Stimulated activated CD4-positive, alpha-beta T cell treated with anti-CD3 and anti-CD28 coated beads, Interleukin-1b, Interleukin-23, amount 100 ng/mL, for 4 hours (primary cell): ENCODE measurements at places on chromosomes 1 and 21.

DNA sequence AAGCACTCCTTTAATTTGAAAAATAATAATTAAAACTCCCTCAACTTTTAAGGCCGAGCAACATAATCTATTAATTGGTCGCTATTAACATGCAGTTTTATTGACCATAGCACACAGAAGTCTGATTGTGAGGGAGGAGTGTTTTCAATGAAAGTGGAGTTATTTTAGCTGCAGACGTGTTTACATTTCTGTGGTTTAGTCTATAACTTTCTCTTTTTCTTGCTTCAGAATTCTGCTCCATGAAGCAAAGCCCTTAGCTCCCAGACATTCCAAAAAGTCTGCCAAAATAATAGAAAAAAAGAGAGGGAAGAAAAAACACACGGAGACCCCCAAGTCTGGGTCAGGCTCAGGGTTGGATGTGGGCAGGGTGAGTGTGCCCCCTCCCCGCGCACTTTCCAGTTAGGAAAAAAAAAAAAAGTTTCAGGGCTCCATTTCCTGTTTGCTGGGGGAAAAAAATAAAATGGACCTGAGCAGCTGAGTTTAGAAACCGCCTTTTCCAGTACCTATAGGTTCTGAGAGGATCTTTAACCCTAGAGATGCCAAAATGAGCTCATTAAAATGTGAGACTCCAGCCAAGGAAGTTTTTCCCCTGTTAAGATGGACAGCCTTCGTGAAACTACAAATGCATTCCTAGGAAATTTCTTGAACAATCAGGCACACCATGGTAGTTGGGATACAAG, 143.7 kb upstream of the ETS2 start:
- no peak for DNase-seq

GRCh38 chr1:59046730-59047157, 250.2 kb upstream of the FGGY start:
- DNase-seq, result peak; percentile 16

- DNase-seq, result no peak
Observed at GRCh38 chr1:216961516-216961915, 238.3 kb upstream of the ESRRG start.

GRCh38 chr1:234205966-234206365, 167.3 kb upstream of the COA6 start:
- DNase-seq, result no peak

DNA sequence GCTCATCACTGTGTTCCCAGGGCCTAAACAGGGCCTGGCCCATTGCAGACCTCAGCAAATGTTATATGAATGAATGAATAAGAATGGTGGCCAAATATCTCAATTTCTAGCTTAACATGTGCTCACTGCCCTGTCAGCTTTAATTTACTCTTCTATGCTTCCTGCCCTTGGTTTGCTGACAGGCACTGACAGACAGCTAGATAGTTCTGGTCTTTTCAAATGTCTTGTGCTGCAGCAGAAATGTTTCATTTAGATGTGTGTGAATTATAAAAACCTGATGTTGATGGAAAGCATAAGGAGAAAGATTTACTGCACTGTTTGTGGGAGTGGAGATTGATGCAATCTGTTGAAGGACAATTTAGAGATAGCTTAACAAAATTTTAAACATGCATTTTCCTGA, 48.9 kb downstream of the LPAR3 start:
- DNase-seq, result no peak

DNA sequence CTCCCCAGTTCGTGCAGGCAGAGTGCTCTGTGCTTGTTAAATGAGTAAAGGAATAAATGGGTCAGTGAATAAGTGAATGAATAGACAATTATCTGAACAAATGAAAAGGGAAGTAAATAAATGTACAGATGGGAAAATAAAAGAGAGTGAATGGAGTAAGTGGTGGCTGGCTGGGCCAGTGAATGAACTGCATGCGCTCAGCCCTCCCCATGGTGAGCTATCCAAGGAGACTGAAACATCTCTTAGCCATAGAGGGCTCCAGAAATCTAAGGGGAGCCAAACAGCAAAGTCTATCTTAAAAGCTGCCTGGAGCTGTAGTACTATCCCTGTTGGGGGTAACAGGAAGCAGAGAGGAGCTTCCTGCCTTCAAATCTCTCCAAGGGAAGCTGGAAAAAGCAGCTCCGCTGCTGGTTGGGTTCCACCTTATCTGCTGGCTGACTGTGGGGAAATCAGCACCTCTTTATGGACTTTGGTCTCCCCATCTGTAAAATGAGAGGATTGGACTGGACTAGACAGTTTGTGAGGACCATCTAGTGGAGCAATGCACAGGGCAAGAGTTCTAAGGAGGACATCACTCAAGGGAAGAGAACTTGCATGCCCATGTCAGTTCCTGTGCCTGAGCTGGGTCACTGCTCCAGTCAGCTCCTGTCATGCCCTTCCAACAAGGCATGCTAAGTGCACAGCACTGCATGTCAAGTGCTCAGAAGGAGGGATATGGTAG, 77.9 kb downstream of the TRABD2B start:
- DNase-seq, result no peak

DNA sequence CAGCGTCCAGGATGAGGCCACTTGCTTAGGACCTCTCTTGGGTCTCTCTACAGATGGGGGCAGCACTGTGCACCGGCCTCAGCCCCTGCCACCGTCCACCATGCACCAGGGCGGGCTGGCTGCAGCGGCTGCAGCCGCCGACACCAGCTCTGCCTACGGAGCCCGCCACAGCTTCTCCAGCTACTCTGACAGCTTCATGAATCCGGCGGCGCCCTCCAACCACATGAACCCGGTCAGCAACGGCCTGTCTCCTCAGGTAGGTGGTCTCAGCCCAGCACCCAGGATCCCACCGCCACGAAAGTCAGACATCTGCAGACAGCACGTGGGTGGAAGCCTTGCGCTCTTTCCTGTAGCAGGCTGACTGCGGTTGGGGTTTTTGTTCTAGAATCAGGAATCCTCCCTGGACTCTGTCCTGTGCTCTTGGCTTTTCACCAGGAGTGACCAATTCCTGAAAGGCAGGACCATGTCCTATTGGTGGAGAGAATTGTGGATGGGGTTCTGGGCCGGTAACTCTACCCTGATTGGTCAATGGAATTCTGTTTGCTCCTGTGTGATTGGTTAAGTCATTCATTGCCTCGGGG, 72.5 kb downstream of the PAX7 start:
- no peak for DNase-seq

DNA sequence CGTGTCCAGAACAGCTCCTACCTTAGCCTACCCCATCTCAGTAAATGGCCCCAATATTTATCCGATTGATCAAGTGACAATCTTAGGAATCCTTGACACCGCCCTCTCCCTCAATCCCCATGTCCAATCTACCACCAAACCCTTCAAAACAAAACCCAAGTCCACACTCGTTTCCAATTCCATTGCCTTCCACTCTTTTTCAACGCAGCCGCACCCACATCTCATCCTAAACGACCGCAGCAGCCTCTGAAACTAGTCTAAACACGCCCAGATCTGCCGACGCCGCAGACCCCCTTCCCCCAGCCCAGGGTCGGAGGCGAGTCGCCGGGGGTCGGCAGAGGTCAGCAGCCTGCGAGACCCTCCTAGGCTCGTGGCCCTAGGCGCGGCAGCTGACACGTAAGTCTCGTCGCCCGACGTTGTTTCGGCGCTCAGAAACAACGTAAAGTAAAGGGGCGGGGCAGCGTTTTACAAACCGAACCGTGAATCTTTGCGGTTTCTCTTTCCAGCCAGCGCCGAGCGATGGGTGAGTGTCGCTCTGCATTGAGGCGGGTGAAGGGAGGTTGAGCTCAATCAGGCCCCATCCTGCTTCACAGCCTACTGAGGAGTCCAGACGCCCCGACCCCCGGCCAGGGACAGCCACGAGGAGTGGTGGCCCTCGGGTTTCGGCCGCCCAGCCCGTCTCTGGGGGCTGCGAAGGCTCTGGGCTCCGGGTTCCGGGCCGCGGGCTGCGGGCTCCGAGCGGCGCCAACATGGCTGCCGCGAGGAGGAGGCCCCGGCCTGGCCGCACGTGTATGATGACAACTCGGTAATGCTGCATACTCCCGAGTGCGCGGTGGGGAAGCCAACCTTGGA, at the start of gene RPS8:
Gene RPS8 (plus strand): TSS at position 463 of the 852 bp plus-strand sequence. CDS start 57 bp downstream, at position 520.
- DNase-seq, result peak; percentile 87

GRCh38 chr1:22790232-22791008, 79.8 kb downstream of the EPHB2 start:
- DNase-seq, result no peak

DNA sequence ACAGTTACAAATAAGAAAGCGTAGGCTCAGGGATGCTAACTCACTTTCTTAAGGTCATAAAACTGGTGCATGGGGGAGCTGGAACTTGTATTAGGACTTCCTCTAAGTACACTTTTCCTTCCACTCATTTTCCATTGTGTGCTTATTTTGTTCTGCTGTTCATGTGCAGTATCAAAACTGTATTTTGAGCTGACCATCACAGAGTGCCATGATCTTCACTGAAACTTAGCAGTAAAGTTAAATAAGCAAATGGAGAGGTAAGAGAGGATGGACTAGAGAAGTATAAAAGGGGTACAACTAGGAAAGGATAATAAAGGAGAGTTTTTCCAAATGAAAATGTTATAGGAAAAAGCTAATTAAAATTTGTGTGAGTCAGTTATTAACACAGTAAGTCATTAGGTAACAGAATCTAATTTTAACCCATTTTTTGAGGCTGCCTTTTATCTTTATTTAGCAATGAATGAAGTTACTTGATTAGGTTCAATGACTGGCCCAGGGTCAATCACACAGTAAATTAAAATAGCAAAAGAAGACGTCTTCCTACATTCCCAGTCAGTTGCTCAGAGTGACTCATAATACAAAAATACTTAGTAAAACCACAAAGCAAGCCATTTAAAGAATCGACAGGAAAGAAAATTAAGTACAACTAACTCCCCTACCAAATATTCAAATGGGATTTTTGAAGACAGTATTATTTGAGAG, 165.8 kb upstream of the C1orf105 start:
- no peak for DNase-seq

DNA sequence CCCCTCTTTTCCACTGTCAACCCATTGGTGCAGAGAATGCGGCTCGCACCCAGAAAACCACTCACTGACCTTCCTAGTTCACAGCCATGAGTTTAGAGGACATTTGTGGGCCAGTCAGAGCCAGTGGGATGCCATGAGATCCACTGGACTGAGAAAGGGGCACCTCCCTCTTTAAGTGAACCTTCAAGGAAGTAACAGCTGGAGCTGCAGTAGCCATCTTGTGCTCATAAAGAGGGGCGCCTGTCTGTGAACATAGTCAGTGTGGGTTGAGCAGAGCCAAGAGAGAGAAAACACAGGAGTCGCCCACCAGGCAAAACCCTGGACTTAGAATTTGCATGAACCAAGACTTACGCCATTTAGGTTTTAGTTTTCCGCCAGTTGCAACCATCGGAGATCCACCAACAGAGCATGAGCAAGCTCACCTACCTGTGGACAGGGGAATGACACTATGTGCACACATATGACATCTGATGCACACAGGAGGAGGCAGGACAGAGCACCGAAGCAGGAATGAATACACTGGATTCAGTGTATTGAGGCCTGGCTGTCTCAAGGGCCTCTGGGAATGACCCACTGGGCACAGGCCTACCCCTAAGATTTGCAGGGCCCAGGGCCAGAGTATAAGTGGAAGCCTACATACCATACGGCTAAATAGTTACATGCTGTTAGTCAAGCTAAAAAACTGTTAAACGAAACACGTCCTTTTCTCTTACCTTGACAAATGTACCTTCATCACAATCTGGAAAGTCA, 151.6 kb downstream of the GRIK3 start:
- DNase-seq, result no peak

- DNase-seq, result no peak
Observed at GRCh38 chr1:224569276-224569675, 46.8 kb upstream of the CNIH3 start.

GRCh38 chr1:117616356-117616755, 10.5 kb downstream of the TENT5C start:
- DNase-seq, result no peak

- no peak for DNase-seq
Observed at GRCh38 chr1:195019385-195019784, 1588.9 kb downstream of the KCNT2 start.

DNA sequence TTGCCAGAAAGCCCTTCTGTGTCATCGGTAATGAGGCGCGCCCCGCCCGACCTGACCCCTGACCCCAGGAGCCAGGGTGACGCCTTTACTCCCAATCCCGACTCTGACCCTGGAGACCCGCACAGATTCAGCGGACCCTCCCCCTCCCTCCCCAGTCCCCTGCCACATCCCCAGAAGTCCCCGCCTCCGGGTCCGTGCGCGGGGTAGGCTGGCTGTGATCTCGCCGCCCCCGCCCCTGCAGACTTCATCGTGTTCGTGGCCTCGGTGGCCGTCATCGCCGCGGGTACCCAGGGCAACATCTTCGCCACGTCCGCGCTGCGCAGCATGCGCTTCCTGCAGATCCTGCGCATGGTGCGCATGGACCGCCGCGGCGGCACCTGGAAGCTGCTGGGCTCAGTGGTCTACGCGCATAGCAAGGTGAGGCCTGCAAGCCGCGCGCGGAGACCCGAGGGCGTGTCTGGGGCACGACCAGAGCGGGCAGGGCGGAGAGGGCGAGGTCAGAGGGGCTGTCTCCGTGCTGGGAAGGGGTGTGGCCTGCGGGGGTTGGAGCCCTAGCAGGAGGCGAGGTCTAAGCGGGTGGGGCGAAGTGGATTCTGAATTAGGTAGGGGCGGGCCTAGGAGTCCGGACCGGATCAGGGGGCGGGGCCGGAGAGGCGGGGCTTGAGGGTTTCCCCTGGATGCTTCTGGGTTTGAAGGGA, 34.8 kb downstream of the KCNQ4 start:
- DNase-seq, result peak; percentile 76

DNA sequence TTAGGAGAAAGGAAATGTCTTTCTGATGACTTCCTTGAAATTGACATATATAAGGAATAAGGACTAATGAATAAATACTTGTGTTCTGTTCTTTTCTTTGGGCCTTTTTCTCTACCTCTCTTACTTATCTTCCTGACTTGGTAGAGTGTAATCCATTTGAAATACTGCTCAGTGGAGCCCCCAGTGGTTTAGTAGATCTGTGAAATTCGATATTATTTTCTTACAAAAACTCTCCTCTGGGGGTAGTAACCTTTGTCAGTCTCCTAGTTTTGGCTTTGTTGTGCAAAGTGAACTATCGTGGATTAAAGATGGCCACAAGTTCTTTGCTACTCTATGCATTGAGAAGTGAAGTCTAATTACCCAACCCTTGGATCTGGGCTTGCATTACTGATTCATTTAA, 48.8 kb downstream of the DUSP10 start:
- no peak for DNase-seq

- no peak for DNase-seq
Observed at GRCh38 chr1:222784916-222785315, 29.9 kb upstream of the DISP1 start.

GRCh38 chr1:114531094-114531493, 20.1 kb upstream of the TRIM33 start:
- no peak for DNase-seq

- DNase-seq, result peak; percentile 7
Observed at GRCh38 chr1:111448482-111448917, 556 bp downstream of the WDR77 start.

- no peak for DNase-seq
Observed at GRCh38 chr1:14182856-14183255, 415.6 kb upstream of the KAZN start.

- DNase-seq, result no peak
Observed at GRCh38 chr1:240312872-240313271, 221.2 kb downstream of the FMN2 start.

GRCh38 chr1:104874044-104874443, 1124.3 kb downstream of the AMY1C start:
- no peak for DNase-seq

GRCh38 chr1:221979444-221980032, 237.6 kb upstream of the DUSP10 start:
- no peak for DNase-seq

- no peak for DNase-seq
Observed at GRCh38 chr1:187051618-187052232, 223.0 kb downstream of the PLA2G4A start.

GRCh38 chr1:185864331-185864730, 130.1 kb downstream of the HMCN1 start:
- no peak for DNase-seq

- DNase-seq, result no peak
Observed at GRCh38 chr1:161106431-161106830, 8.3 kb downstream of the KLHDC9 start.
